ENCODE measurements at places on chromosomes 5 and 9. TPM values are rescaled to one million over a fixed set of nuclear protein-coding genes. Genes with fewer than 3 reads are reported as not detected.
A peak's percentile ranks its signal among the peaks of the same experiment; 100 is the strongest.

GRCh38 chr9:105439428-105439827 is 8.4 kb upstream of the FSD1L start:
- H3K27me3 ChIP-seq = no peaks in the 10 kb centered on the region
- no peak overlapping the region for H3K4me3 ChIP-seq
- DNase-seq = no peak
- peaks cover 65% of the 10 kb centered on the region for H3K4me1 ChIP-seq

- H3K27ac ChIP-seq = no peak overlapping the region
- H3K4me3 ChIP-seq = no peak overlapping the region
- no peaks in the 10 kb centered on the region for H3K4me1 ChIP-seq
- no peak for DNase-seq
Observed at GRCh38 chr5:171757853-171758535, 27.6 kb upstream of the SMIM23 start.

GRCh38 chr9:136312436-136312835 is 8.5 kb upstream of the CCDC187 start:
- no peak overlapping the region for H3K4me3 ChIP-seq
- DNase-seq = no peak
- peaks cover 47% of the 10 kb centered on the region for H3K27me3 ChIP-seq
- H3K4me1 ChIP-seq = no peaks in the 10 kb centered on the region
- no peak overlapping the region for H3K27ac ChIP-seq
- no peaks in the 10 kb centered on the region for H3K36me3 ChIP-seq

- H3K27ac ChIP-seq = no peak overlapping the region
- no peaks in the 10 kb centered on the region for H3K36me3 ChIP-seq
- no peaks in the 10 kb centered on the region for H3K4me1 ChIP-seq
- no peak overlapping the region for H3K4me3 ChIP-seq
Observed at GRCh38 chr5:31237174-31237573, 43.7 kb downstream of the CDH6 start.

GRCh38 chr5:128498844-128499455 is 39.1 kb downstream of the FBN2 start:
- no peak for DNase-seq
- no peak overlapping the region for H3K4me3 ChIP-seq
- no peaks in the 10 kb centered on the region for H3K4me1 ChIP-seq

DNA sequence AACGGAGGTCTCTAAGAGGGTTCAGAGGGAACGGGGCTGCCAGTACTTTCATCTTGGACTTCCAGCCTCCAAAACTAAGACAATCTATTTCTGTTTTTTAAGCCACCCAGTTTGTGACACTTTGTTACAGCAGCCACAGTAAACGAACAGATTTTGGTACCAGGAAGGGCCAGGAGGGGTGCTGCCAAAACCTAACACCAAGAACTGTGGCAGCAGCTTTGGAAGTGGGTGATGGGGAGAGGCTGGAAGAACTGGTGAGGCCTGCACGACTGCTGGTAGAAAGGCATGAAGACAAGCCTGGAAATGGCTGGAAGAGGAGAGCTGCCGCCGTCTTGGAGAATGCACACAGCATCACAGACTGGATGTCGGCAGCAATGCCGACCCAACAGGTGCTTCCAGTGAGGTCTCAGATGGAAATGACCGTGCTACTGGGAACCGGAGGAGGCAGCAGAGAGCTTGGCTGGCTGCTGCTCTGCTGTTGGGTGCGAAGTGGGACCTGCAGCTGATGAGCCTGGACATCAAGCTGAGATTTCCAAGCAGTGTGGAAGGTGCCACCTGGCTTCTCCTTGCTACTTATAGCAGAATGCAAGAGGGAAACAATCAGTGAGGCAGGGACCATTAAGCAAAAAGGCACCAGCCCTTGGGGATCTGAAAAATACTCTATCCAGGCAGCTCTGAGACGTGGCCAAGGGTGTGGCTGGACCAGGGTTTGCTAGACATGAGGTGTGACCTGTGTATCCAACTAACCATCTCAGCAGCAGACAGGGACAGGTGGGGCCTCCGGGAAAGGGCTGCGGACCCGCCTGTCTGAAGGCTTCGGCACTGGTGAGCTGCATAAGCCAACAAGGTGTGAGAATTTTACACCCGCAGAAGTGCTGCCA is 4.7 kb upstream of the TMEM210 start:
- DNase-seq = no peak
- H3K36me3 ChIP-seq = peaks cover 3% of the 10 kb centered on the region
- H3K4me3 ChIP-seq = no peak overlapping the region
- H3K27ac ChIP-seq = no peak overlapping the region
- no peaks in the 10 kb centered on the region for H3K4me1 ChIP-seq

- H3K4me1 ChIP-seq = no peaks in the 10 kb centered on the region
- H3K27ac ChIP-seq = no peak overlapping the region
- no peak for DNase-seq
- H3K4me3 ChIP-seq = no peak overlapping the region
Observed at GRCh38 chr5:65647941-65648340, 23.1 kb downstream of the SHLD3 start.

GRCh38 chr5:171420431-171421241 is 1.2 kb downstream of the FGF18 start:
- H3K36me3 ChIP-seq = no peaks in the 10 kb centered on the region
- H3K4me3 ChIP-seq = peak overlapping the region; percentile 62
- H3K27me3 ChIP-seq = peaks cover 19% of the 10 kb centered on the region

DNA sequence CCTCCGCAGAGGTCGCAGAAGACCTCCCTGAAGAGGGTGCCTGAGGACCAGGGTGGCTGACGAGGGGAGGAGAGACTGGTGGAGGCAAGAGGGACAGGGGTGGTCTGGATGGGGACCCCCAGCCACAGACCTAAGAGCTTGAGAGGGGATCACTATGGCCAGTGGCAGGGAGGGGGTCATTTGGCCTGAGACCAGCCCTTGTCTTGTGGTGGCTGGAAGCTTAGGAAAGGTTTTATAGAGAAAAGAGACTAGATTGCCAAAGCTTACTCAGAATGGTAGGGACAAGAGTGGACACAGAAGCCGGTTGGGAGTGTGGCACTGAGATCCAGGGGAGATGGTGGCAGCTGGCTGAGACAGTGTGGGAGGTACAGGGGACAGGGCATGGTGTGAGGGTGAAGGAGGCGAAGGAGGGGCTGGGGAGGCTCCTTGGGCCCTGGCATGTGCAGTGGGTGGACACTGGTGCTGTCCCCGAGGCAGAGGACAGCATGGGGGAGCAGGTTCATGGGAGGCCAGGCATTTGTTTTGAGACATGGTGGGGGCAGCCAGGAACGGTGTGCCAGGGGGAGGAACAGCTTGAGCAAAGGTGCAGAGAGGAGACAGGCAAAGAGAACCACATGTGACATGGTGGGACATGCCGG is 123.0 kb downstream of the C9orf50 start:
- no peaks in the 10 kb centered on the region for H3K27me3 ChIP-seq
- peaks cover 26% of the 10 kb centered on the region for H3K4me1 ChIP-seq
- DNase-seq = no peak
- H3K27ac ChIP-seq = peak overlapping the region; percentile 92
- no peaks in the 10 kb centered on the region for H3K36me3 ChIP-seq

DNA sequence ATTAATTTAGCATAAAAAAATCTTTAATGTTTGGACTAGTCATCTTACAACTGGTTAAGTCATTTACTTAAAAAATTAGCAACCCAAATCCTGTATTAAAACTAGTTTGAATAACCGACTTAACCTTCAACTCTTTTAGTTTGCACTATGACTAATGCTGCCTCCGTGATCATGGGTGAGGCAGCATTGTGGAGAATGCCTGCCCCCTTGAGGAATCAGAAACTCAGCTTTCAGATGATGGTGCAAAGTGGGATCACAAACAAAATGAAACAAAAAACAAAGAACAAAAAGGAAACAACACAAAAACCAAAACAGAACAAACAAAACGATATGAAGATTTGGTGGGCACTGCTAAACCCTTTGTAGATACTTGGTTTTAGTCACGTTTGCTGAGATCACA is 127.0 kb upstream of the PALM2AKAP2 start:
- no peak for DNase-seq
- H3K4me3 ChIP-seq = no peak overlapping the region
- H3K27me3 ChIP-seq = no peaks in the 10 kb centered on the region
- H3K36me3 ChIP-seq = no peaks in the 10 kb centered on the region
- no peak overlapping the region for H3K27ac ChIP-seq

- no peaks in the 10 kb centered on the region for H3K36me3 ChIP-seq
- H3K27me3 ChIP-seq = no peaks in the 10 kb centered on the region
- no peak overlapping the region for H3K27ac ChIP-seq
- no peak overlapping the region for H3K4me3 ChIP-seq
- no peaks in the 10 kb centered on the region for H3K4me1 ChIP-seq
Observed at GRCh38 chr9:76401176-76401575, 7.0 kb upstream of the RFK start.

- H3K36me3 ChIP-seq = no peaks in the 10 kb centered on the region
- H3K4me1 ChIP-seq = peaks cover 7% of the 10 kb centered on the region
- no peak overlapping the region for H3K4me3 ChIP-seq
Observed at GRCh38 chr9:2351324-2351723, 270.3 kb upstream of the VLDLR start.

- H3K27ac ChIP-seq = no peak overlapping the region
- no peaks in the 10 kb centered on the region for H3K4me1 ChIP-seq
- no peaks in the 10 kb centered on the region for H3K27me3 ChIP-seq
- H3K36me3 ChIP-seq = no peaks in the 10 kb centered on the region
- DNase-seq = no peak
Observed at GRCh38 chr9:2425676-2426075, 195.9 kb upstream of the VLDLR start.

- DNase-seq = no peak
- no peaks in the 10 kb centered on the region for H3K4me1 ChIP-seq
- H3K4me3 ChIP-seq = no peak overlapping the region
- no peak overlapping the region for H3K27ac ChIP-seq
Observed at GRCh38 chr9:123421186-123421585, 65.2 kb downstream of the CRB2 start.

GRCh38 chr5:9363449-9363848 is 182.4 kb downstream of the SEMA5A start:
- DNase-seq = no peak
- no peaks in the 10 kb centered on the region for H3K36me3 ChIP-seq
- H3K4me1 ChIP-seq = no peaks in the 10 kb centered on the region
- no peak overlapping the region for H3K4me3 ChIP-seq

- peak overlapping the region; percentile 72 for H3K4me3 ChIP-seq
- no peaks in the 10 kb centered on the region for H3K27me3 ChIP-seq
- no peaks in the 10 kb centered on the region for H3K4me1 ChIP-seq
- peak overlapping the region; percentile 81 for H3K27ac ChIP-seq
Observed at GRCh38 chr5:56480078-56480704, 247.1 kb upstream of the ANKRD55 start.

GRCh38 chr5:111404270-111404769 is 108.0 kb downstream of the STARD4 start:
- H3K4me1 ChIP-seq = no peaks in the 10 kb centered on the region
- no peak for DNase-seq
- no peaks in the 10 kb centered on the region for H3K36me3 ChIP-seq

GRCh38 chr5:180334751-180335613 is 18.2 kb downstream of the GFPT2 start:
- H3K27ac ChIP-seq = no peak overlapping the region
- DNase-seq = no peak
- H3K36me3 ChIP-seq = no peaks in the 10 kb centered on the region
- H3K27me3 ChIP-seq = no peaks in the 10 kb centered on the region
- no peaks in the 10 kb centered on the region for H3K4me1 ChIP-seq

- no peaks in the 10 kb centered on the region for H3K27me3 ChIP-seq
- no peak overlapping the region for H3K4me3 ChIP-seq
- no peaks in the 10 kb centered on the region for H3K4me1 ChIP-seq
- H3K36me3 ChIP-seq = no peaks in the 10 kb centered on the region
- no peak overlapping the region for H3K27ac ChIP-seq
Observed at GRCh38 chr9:69034071-69034470, 1.5 kb upstream of the FXN start.

- H3K27ac ChIP-seq = no peak overlapping the region
- H3K36me3 ChIP-seq = no peaks in the 10 kb centered on the region
- peaks cover 12% of the 10 kb centered on the region for H3K4me1 ChIP-seq
Observed at GRCh38 chr5:10671041-10672008, 89.7 kb downstream of the DAP start.

DNA sequence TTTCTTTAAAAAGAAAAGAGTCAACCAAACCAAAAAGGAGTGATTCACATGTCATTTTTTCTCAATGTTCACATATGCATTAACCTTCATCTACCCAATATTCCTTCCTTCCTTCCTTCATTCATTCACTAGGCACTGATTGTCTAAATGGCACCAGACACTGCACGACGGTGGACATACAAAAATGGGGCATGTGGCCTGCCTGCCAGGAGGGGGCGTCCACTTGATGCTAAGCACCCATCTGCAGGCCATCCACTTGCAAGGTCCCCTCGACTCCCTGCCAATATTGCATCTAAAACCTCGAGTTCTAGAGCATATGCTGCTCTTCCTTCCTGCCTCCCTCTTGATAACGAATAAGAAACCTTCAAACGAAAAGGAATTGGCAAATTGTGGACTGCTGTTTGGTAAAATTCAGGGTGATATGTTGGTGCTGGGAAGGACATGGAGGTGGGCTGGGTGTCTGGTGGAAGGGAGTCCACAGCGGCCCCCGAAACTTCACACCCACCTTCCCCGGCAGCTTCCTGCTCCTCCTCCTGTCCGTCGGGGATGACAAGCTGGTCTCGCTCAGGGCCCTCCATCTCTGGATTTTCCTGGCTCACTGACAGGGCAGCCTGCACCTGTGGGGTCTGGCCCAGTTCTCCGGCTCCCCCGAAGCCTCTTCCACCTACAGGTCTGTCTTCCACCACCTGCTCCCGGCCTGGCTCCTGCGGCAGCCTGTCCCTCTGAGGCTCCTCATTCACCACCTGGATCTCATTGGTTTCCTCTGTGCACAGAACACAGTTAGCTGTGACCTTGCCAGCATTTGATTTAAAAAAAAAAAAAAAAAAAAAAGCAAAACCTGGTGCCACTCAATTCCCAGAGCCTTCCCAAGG is 64.3 kb downstream of the GOLM1 start:
- H3K27me3 ChIP-seq = no peaks in the 10 kb centered on the region
- H3K4me3 ChIP-seq = no peak overlapping the region

DNA sequence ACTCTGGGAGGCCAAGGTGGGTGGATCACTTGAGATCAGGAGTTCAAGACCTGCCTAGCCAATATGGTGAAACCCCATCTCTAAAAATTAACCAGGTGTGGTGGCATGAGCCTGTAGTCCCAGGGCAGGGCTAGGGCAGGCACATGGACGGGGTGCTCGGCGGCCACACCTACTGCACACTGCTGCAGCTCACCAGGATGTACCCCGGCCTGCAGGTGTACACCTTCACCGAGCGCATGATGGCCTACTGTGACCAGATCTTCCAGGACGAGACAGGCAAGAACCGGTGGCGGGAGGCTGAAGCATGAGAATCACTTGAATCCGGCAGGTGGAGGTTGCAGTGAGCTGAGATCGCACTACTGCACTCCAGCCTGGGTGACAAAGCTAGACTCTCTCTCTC is 3.2 kb downstream of the ST6GALNAC4 start:
- H3K4me3 ChIP-seq = no peak overlapping the region
- H3K27me3 ChIP-seq = no peaks in the 10 kb centered on the region
- H3K27ac ChIP-seq = no peak overlapping the region

LCN2 gene
- polyA plus RNA-seq = 0.90 TPM

PDE6A gene
- 0.15 TPM for polyA plus RNA-seq

NR4A3 gene
- 11.0 TPM for polyA plus RNA-seq

PDZD2 gene
- polyA plus RNA-seq = 1.4 TPM

SHISAL2B gene
- not detected for polyA plus RNA-seq

PRDM9 gene
- polyA plus RNA-seq = not detected

Measured in psoas muscle (tissue), 8 donors.